ENCODE measurements at places on chromosomes 3 and 15.

DNA sequence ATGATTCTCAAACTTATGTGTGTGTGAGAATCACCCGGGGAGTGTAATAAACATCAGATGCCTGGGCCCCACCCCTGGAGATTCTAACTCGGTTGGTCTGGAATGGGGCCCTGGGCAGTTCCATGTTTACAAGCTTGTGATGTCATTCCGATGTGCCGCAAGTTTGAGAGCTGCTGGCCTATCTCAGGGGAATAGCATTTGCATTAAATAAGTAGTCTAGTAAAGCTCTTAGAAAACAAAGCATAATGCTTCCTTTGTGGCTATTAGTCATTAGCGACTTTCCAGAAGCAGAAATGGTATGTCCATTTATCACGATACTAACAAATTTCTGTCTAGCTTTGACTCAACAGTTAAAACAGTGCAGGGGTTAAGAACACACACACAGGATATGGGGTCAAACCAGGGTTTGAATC is 20.9 kb downstream of the PGBD4 start:
- no peak for DNase-seq

DNA sequence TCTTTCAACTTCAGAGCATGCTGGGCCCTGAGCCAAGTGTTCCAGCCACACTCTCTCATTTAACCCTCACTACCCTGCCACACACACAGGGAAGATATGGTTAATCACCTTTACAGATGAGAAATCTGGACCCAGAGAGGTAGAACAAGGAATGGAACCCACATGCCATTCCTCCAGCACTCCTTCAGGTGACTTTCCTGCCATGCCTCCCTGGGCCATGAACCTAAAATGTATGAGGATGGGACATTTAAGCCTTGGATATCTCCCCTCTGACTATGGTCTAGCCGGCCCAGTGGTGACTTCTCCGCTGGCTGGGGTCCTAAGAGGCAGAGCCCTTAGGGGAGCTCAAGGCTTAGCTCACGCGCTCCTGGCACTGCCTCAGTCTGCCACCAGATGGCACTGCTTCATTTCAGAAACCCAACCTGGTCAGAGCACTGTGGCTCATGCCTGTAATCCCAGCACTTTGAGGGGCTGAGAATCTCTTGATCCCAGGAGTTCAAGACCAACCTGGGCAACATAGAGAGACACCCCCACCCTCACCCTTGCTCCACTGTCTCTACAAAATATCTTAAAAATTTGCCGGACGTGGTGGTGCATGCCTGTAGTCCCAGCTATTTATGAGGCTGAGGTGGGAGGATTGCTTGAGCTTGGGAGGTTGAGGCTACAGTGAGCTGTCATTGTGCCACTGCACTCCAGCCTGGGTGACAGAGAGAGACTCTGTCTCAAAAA is 2.2 kb upstream of the DCAF1 start:
- DNase-seq, result no peak

- DNase-seq, result no peak
Observed at GRCh38 chr3:185807445-185808068, 17.3 kb downstream of the IGF2BP2 start.

DNA sequence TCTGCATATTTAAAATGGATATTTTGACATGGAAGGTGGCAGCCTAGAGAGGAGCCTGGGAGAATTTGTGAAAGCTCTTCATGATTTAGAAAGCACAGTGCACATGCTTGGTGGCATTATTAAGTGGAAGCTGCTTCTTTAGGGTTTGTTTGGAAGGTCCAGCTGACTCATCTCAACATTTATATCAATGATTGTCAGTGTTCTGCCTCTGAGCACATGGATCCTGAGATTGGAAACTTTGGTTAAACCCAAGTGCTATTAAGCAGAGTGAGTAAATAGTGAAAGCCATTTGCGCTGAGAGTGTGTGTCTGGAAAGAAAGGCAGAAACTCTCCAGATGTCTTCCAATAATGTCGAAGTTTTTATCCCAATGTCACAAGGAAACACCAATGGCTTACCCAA is 7.4 kb downstream of the NOX5 start:
- no peak for DNase-seq
